ENCODE measurements at places on chromosomes 3 and 15. TPM values are rescaled to one million over a fixed set of nuclear protein-coding genes. Genes with fewer than 3 reads are reported as not detected.

Gene ZNF717
- 7.5 TPM for polyA plus RNA-seq

Gene MUC4
- not detected for polyA plus RNA-seq

Gene ESYT3
- polyA plus RNA-seq: not detected

Gene CAND2
- polyA plus RNA-seq: 0.48 TPM

Gene FSD2
- polyA plus RNA-seq: 0.39 TPM

Gene FBN1
- 2.2 TPM for polyA plus RNA-seq

Gene GABRA5
- polyA plus RNA-seq: not detected

Gene RAD51
- polyA plus RNA-seq: 53.9 TPM

Gene ITGB5
- not detected for polyA plus RNA-seq

Gene GOLGA8J
- 0.23 TPM for polyA plus RNA-seq

Gene ZIC4
- polyA plus RNA-seq: not detected

Gene LRRIQ4
- polyA plus RNA-seq: 0.20 TPM
